NCI-H748 treated with DMSO at 0.1 percent for 48 hours (cell line): ENCODE measurements at places on chromosomes 2 and 18.

- peak; percentile 64 for DNase-seq
These were observed 636 bp downstream of the CBLN2 start for GRCh38 chr18:72543357-72544055.

DNA sequence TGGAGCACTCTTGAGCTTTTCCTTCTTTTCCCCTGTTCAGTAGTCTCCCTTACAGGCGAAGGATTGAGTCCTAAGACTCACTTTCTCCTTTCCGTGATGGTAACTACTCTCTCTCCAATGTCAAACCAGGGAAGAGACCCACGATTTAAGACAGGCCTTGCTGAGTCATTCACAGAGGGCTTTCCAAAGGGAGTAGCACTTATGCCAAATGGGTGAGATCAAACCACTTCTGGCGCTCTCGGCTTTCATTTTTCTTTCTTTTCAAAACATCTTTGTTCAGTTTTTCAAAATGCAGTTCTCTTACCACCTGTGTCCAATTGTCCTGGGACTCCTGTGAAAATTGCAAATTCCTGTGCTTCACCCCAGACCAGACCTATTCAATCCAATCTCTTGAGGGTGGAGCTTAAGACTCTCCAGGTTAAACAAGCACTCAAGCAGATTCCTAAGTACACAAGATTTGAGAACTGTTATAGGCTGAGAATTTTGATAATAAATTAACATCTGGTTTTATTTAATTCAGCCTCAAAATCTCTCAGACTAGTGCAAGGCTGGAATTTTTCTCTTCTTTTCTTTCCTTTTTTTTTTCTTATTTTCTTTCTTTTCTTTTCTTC lies 14.4 kb upstream of the MRPL19 start:
- DNase-seq, result no peak

DNA sequence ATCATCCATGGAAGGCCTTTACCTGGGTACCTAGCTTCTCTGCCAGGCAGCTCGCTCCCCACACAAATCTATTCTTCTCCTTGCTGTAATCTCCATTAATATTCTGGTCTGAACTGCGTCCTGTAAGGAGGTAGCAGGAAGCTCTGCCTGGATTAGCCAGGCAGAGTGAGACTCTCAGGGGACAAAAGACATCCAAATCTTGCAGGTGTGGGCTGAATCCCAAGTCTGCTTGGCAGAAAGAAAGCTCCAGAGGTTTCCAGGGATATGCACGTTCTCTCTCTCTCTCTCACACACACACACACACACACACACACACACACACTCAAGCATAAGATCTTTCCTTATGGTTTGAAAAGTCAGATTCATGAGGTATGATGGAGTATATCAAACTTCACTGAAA lies 66.5 kb downstream of the THNSL2 start:
- DNase-seq, result no peak

DNA sequence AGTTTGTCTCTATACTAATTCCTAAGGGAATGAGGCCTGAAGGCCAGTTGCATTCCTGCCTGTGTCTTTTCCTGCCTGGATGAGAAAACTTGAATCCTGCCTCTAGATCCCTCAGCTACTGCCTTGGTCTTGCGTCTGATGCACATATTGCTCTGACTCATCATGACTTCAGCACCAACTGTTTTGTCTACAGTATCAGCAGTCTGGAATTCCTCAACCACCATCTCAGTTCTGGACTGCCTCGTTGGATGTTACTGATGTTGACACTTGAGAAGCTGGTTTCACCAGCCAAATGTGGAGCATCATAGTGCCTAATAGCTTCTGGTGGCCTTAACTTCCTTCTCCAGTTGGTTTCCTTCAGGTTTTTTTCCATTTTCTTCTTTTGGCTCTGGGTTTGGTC lies 211.0 kb downstream of the CTNNA2 start:
- no peak for DNase-seq

DNA sequence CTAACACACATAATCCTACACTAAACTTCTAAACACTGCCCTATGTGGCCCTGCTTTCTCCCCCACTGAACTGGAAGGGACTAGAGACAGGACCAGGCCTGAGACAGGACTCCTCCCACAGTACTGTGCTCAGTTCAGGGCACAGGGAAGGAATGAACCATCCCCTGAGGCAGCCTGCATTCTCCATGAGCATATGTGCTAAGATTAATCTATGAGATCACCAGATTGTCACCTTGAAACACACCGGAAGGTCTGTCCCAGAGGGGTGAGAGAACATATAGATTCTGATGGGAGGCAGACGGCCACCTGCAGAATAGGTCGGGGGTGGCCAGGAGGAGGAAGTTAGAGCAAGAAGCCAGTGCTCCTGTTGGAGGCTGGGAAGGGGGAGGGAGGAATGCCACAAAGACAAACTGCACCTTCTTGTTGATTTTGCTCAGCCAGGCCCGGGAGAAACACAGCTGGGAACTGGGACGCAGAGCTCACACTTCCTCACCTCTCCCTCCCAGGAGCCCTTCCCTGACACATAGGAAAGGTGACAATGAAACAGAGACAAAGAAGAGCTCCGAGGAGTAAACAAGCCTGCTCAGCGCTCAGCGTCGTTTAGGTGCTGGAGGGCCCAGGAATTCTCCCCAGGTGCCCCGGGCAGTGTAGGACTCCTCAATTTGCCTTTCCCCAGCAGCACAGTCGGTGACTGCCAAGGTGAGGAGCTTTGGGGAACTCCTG lies 52.1 kb downstream of the ZBTB7C start:
- DNase-seq, result no peak

GRCh38 chr2:160909781-160910242 lies 250.4 kb upstream of the TANK start:
- peak; percentile 18 for DNase-seq

- DNase-seq, result no peak
These were observed 169.5 kb downstream of the SRBD1 start for GRCh38 chr2:45441571-45441970.

DNA sequence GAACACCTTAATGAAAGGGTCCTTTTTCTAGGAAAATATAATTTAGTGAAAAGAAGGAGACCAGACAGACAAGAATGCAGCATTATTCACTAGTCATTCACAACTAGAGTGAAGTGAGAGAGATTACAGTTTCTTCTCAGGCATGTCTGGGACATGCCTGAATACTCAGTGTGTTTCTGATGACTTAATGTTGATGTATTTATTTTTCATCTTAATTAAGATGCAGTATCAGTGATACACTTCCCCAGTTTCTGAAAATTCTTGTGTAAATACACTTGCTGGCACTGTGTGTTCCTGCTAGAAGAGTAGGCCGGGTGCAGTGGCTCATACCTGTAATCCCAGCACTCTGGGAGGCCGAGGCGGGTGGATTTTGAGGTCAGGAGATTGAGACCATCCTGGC lies 143.6 kb downstream of the MYO3B start:
- DNase-seq, result no peak
